ENCODE measurements at places on chromosomes 3 and 15.

DNA sequence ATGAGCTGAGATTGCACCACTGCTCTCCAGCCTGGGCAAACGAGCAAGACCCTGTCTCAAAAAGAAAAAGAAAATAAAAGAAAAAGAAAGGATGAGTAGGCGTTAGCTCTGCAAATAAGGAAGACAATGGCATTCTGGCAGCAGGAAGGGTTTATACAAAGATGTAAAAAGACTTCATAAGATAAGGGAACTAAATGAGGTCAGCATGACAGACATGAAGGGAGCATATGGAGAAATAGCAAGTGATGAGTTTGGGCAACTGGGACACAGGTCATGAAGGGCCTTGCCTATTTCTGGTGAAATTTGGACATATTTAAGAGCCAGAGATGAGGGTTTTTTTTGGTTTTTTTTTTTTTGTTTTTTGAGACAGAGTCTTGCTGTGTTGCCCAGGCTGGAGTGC is 24.5 kb downstream of the TMEM266 start:
- DNase-seq, result no peak

- no peak for DNase-seq
Measured at GRCh38 chr3:172749230-172749965, 1.1 kb upstream of the ECT2 start.

DNA sequence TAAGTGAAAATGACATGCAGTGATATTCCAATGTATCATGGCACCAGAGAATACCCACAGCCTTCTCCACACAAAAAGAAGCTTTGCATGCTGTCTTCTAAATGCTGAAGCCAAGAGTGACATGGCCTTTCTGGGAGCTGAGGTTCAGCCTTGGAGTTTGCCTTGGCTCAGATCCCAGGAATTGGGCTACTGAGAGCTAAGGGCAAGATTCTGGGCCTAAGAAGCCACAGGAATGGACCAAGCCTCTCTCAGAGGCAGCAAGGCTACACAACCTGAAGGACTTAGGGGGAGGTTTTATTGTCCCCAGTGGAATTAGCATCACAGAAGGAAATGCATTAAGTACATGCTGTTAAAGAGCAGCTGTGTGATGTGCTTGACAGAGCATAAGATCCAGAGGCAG is 1078.5 kb downstream of the TUSC7 start:
- DNase-seq, result no peak

- DNase-seq, result peak; percentile 91
Measured at GRCh38 chr15:40115670-40116093, 7.0 kb upstream of the BMF start.

GRCh38 chr3:128149650-128150049 is 3.6 kb upstream of the EEFSEC start:
- DNase-seq, result no peak

Data from spleen (tissue), 13 donors.